ENCODE measurements at places on chromosomes 1 and 21.

DNA sequence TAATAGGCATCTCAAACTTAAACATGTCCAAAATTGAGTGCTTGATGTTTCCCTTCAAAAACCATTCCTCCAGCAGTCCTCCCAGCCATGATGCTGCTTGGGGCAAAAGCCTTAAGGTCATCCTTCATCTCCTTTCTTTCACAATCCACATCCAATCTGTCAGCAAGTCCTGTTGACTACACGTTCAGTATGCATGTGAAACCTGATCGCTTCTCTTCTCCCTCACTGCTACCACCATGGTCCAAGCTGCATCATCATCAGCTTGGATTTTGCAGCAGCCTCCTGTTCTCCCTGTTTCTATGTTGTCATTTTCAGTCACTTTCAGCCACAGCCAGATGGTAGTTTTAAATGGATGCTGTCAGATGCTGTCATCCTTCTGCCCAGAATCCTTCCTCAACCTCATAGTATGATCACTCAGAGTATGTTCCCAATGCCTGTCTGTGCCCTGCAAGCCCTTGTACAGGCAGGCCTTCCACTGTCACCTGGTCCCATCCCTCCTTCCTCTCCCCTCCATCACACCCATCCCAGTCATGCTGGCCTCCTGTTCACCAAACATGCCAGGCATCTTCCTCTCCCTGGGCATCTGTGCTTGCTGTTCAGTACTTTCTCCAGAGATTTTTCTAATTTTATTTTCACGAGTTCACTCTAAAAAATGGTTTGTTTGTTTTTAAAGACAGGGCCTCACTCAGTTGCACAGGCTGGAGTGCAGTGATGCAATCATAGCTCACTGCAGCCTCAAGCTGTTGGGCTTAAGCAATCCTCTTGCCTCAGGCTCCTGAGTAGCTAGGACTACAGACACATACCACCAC, 66.0 kb downstream of the SYDE2 start:
- no peak for DNase-seq

- DNase-seq = no peak
Measured at GRCh38 chr1:66930823-66931174, 6.0 kb downstream of the MIER1 start.

- DNase-seq = no peak
Measured at GRCh38 chr21:36048357-36048756, 12.0 kb downstream of the SETD4 start.

GRCh38 chr1:184840596-184840995, 85.9 kb upstream of the EDEM3 start:
- DNase-seq = no peak

- no peak for DNase-seq
Measured at GRCh38 chr1:112904071-112904830, 51.7 kb downstream of the SLC16A1 start.

DNA sequence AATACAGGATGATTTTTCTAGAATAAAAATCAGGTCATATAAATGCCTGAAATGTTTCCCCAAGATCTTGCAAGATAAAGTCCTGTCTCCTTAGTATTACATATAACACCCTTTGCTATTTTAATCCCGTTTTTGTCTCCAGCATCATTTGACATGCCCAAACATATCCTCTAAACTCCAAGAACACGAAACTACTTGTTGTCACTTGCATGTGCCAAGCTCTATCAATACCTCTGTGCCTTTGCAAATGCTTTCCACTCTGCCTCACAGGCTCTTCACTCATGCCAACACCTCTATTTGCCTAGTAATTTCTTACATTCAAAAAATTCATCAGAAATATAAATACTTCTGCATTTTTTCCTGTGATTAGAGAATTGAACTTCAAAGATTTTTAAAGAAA, 37.9 kb downstream of the LRRIQ3 start:
- no peak for DNase-seq

DNA sequence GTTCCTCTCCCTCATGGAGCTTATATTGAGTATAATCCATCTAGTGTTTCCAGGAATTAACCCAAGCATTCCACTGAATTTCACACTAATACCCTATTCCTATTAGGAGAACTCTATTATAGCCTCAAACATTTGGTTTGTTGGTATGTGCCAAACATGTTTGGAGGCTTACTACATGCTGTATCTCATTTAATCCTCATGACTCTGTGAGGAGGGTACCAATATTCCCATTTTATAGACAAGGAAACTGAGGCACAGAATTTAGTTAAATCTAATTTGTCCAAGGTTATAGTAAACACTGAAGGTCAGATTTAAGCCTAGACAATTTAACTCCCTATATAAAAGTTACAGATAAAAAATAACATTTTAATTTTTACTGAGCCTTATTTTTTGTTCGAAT, 9.1 kb downstream of the FLVCR1 start:
- no peak for DNase-seq

GRCh38 chr1:44048532-44049215, 17.4 kb upstream of the SLC6A9 start:
- DNase-seq = no peak

All from COR-L47 (cell line).